Inflammatory macrophage treated with lipopolysaccharide for 1 hour (primary cell): ENCODE measurements at places on chromosomes 1 and 21.

- no peak for DNase-seq
Measured at GRCh38 chr1:229047840-229048620, 222.9 kb upstream of the RAB4A start.

DNA sequence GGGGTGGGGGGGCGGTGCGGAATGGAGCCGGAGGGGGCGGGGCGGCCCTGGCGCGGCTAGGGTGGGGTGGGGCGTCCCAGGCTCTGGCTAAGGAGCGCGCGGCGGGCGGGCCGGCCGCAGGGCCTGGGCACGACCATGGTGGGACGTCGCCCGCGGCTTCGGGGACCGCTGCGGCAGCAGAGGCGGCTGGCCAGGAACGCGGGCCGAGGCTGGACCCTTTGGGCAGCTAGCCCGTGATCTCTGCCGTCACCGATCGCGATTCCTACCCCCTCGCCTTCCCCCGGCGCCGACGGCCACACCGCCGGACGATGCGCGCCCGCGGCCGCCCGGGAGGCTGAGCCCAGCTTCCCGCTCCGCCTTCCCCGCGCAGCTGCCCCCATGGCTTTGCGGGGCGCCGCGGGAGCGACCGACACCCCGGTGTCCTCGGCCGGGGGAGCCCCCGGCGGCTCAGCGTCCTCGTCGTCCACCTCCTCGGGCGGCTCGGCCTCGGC is at the start of gene MAP3K21:
Gene MAP3K21 (plus strand): TSS at position 74 of the 491 bp plus-strand sequence. CDS start 305 bp downstream, at position 379.
- no peak for DNase-seq

DNA sequence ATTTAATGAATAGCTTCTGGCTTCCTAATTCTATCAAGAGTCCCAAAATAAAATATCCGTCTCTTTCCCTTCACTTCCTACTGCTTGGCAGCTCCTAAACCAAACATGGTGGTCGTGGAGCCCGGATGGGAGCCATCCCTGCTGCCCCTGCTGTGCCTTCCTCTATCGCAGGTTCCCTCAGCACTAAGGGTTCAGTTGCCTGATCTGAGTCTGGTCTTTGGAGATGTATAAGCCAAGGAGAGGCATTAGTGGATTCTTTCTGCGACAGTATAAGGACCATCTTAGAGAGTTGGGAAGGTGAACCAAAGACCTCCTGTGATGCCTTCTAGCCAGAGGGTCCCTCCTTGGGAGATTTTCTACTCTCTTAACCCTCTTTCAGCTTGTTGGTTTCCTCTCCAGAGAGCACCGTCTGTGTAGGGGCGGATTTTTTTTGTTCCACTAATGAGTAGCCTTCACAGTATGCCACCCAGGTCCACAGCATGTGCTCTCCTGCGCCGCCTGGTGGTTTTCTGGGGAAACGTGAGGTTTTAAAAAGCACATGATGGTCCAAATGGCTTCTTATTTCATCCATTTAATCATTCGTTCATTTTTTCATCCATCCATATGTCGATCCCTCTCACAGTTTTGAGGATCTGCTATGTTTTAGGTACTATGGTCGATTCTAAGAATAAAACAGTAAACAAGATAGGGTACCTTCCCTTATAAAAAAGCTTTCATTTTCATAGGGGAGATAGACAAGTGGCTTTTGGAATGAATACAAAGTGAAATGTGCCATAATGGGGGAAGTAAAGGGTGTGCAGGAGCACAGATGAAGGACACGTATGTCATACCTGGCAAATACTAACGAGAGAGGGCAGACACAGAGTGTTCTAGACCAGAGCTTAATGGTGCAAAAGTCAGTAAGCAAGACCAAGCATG is 71.0 kb downstream of the NFASC start:
- DNase-seq, result peak; percentile 5

GRCh38 chr1:235017191-235017590 is 111.4 kb downstream of the TOMM20 start:
- DNase-seq, result no peak

- DNase-seq, result no peak
Measured at GRCh38 chr1:204705493-204705811, 19.9 kb upstream of the LRRN2 start.

DNA sequence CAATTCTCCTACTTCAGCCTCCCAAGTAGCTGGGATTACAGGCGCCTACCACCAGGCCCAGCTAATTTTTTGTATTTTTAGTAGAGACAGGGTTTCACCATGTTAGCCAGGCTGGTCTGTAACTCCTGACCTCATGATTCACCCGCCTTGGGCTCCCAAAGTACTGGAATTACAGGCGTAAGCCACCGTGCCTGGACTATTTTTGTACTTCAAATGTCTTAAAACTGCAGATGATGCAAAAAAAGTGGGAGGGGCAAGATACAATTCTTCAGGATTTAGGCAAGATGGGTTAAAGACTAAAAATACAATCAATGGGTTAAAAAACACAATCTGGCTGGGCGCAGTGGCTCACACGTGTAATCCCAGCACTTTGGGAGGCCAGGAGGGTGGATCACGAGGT is 4.7 kb downstream of the SCAF4 start:
- no peak for DNase-seq

- no peak for DNase-seq
Measured at GRCh38 chr1:22471078-22471477, 19.4 kb downstream of the ZBTB40 start.

GRCh38 chr1:41285818-41286217 is 43.7 kb upstream of the SCMH1 start:
- no peak for DNase-seq

- DNase-seq, result no peak
Measured at GRCh38 chr1:171769754-171770153, 11.7 kb upstream of the METTL13 start.

GRCh38 chr1:94090761-94091160 is 30.2 kb downstream of the ABCA4 start:
- DNase-seq, result no peak

- no peak for DNase-seq
Measured at GRCh38 chr1:31792116-31792515, 23.7 kb downstream of the SPOCD1 start.

DNA sequence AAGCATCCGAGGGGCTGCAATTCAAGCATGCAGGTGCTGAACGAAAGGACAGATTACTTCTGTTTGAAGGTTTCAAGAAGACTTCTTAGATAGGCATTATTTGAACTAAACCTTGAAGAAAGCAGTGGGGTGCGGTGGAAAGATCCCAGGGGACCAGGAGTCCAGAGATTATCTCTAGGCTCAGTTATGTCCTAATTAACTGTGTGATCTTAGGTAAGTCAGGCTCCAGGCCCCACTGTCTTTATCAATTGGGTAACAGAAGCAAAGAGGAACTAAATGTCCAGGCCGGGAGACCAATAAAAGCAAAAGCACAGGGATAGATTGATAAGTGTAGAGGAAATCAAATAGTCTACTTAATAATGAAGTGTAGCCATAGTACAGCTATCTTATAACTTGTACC is 72.9 kb upstream of the CDC42BPA start:
- DNase-seq, result no peak

DNA sequence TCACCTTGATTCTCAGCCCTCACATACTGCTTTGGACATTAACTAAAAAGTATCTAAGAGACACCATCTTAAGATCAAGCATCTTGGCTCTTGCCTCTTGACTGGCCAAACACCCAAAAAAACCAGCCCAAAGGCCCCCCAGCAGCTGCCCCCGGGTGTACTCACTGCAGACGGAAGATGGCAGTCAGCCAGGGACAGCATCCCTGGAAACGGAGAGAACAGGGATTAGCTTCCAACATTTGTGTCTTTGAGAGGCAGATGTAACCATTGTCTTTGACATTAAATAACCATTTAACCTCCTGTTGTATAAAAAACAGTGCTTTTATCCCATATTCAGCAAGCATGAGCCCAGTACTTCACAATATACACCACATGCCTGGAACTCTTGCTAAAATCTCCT is 11.3 kb downstream of the TMEM63A start:
- no peak for DNase-seq

DNA sequence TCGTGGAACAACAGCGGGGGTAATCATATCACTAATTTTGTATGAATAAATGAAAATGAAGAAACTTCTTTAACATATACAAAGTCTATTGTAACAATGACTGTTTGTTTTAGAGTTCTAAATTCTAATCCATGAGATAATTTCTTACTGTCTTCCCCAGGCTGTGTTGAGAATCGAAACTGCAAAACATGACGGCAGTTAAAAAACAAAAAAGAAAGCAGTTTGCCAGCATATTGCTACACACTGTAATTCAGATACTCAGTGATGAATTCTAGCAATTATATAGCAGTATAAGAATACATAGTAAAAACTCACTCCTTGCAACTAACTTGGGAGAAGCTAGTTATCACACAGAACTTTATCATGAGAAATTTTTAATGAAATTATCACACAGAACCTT is 22.1 kb downstream of the INSL5 start:
- no peak for DNase-seq

DNA sequence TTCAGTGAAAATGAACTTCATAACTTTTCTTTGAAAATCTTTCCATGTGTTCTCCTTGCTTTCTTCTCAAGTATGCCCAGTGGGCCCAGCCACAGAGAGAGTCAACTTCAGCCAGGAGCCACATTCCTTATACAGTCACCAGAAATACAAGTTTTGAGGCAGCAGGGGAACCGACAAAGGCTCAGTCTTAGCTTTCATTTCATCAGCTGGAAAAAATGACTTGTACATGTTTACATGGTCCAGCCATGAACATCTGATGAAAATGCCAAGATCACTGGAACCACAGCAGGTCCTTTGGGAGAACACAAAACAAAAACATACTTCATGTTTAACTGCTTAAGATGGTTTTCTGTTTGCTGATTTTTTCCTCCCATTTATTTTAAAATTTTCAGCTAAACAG is 72.5 kb downstream of the SYDE2 start:
- no peak for DNase-seq

DNA sequence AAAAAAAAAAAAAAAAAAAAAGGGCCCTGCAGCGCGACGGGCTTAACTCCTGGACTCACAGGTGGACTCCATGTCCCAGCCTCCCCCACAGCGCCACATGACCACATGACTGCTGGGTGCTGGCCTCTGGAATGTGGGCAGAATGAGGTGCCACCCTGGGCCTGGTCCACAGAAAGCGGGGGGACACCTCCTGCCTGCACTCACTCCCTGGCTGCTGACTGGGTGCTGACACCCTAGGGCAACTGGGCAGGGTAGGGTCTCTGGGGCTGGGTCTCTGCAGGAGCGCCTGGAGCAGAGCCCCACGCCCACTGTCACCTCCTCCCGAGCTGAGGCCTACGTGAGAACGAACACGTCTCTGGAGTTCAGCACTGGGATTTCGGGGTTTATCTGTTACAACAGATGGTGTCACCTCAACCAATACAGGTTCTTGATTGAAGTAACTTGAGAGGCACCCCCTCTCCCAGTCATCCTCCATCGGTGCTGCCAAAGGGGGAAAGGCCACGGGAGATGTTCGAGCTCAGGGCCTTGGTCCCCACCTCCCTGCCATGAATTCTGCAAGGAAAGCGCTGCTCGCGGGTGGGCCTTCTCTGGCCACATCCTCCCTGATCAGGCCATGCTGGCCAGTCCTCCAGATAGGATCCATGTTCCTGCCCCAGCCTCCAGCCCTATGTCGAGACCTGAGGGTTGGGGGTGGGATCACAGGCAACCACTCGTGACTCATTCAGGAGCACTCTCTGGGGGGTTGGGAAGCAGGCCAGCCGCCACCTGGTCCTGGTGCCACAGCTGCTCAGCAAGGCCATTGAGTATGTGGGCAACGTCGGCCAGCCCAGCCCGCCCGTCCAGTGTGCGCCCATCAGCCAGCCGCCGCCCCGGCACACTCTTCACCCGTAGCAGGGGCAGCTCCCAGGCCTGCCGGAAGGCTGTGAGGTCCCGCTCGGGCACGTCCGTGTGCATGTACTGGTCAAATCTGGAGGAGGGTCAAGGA is 5.4 kb downstream of the CPLANE2 start:
- DNase-seq, result no peak

- no peak for DNase-seq
Measured at GRCh38 chr1:92709738-92710137, 75.2 kb downstream of the EVI5 start.

DNA sequence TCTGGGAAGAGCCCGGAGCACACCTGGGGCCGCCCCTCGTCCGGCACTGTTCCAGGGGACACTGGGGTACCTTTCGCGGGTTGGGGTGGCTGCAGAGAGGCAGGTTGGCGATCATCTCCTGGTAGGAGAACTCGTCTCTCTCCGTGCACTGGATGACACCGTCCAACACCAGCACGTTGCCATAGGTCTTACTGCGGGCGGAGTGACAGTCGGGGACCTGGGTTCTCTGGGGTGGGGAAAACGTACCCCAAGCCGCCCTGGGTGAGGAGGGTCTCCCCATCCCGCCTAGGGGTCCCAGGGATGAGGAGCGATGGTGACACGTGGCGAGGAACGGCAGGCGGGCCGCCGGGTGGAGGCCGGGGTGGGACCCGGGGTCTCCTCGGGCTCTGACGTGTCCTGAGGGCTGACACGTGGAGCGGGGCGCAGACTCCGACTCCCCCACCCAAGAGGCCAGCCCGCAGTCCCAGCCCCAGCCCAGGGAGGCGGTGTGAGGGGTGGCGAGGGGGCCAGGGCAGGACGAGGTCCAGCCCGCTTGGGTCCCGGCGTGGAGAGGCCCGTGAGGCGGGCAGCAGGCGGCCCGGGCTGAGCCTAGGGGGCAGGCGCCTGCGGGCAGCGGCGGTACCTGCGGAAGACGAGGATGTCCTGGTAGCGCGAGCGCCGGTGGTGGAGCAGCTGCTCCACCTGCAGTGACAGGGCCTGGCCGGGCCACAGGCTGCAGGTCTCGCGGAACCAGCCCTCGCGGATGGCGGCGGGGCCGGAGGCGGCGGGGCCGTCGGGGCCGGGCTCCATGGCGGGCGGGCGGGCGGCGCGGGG is 457 bp downstream of the SRM start:
- no peak for DNase-seq

- no peak for DNase-seq
Measured at GRCh38 chr1:163263818-163264655, 57.7 kb upstream of the NUF2 start.

DNA sequence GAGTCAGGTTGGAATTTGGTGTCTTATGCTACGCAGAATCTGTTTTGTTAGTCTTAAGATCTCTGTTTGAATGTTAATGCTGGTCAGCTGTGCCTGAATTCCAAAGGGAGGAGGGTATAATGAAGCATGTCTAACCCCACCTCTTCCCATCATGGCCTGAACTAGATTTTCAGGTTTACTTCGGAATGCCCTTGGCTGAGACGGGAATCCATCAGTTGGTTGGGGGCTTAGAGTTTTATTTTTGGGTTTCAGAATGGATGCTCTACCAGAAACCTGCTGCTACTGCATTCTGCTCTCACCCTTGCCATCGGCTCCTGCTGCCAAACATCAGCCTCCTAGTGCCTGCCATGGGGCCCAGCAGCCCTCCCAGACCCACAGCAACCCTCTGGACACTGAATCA is 24.1 kb upstream of the ETV3 start:
- DNase-seq, result no peak

DNA sequence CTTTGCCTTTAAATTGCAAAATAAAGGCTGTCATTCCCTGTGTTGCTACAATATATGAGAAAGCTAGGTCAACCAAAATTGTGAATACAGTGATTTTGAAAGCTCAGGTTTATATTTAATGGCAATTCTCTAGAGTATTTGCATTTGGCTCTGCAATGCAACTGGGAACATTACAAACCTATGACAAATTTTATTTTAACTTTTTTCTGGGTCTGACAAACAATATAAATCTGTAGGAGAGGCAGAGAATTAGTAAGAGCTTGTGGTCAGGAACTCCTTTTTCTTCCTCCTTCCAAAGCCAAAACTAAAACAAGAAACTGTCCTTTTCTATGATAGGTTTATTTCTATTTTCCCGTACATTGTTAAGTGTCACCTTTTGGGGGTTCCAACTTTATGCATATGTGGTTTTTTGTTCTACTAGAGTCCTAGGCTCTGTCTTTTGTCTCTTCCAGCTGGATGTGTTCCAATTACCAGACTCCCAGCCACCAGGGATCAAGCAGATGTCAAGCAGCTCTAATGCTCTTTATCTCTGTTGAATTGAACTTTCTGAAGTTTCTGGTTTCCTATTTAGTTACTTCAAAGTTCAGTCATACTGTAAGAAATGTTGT is 106.9 kb downstream of the ASH1L start:
- DNase-seq, result peak; percentile 4
